ENCODE measurements at places on chromosomes 6 and 20. TPM values are rescaled to one million over a fixed set of nuclear protein-coding genes. Genes with fewer than 3 reads are reported as not detected.

Gene KHDC1L
- not detected for total RNA-seq

Gene OR2H2
- not detected for total RNA-seq

Gene SLC22A1
- 0.21 TPM for total RNA-seq

Gene SAMD5
- 1.8 TPM for total RNA-seq

Gene EYA4
- total RNA-seq = 15.7 TPM

DNA sequence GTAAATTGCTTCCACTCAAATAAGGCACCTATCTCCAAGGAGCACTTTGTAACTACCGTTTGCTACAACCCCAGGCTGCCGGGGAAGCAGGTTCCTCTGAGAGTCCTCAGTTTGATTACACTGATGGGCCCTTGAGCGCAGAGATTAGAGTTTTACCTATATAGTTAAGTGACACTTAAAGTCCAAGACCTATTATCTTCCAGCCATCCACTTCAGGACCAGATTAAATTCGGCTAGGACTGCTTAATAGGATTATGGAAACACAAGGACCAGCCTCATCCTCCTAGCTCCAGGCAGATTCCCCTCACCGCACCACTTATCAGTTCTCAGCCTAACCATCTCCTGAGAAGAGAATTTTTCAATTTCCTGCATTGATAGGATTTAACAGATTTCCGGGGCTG is 64.7 kb upstream of the TIAM2 start:
- no peak for DNase-seq

DNA sequence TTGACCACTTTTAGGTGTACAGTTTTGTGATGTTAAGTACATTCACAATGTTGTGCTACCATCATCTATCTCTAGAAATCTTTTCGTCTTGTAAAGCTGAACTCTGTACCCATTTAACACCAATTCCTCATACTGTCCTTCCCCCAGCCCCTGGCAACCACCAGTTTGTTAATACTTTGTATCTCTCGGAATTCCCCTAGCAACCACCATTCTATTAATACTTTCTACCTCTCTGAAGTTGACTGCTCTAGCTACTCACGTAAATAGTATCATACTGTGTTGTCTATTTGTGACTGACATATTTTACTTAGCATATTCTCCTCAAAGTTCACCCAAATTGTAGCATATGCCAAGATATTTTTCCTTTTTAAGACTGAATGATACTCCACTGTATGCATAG is 82.3 kb upstream of the CLDN20 start:
- DNase-seq = no peak

- DNase-seq = no peak
Observed at GRCh38 chr6:114068116-114068515, 97.2 kb upstream of the HDAC2 start.

GRCh38 chr20:46111028-46111835 is 6.9 kb upstream of the CD40 start:
- DNase-seq = peak; percentile 28

- no peak for DNase-seq
Observed at GRCh38 chr20:1274485-1275311, 8.6 kb downstream of the SNPH start.
